ENCODE measurements at places on chromosomes 2 and 18.

- no peak for DNase-seq
Measured at GRCh38 chr2:198715302-198715835, 742.4 kb downstream of the SATB2 start.

GRCh38 chr2:104562537-104562936, 291.4 kb upstream of the POU3F3 start:
- no peak for DNase-seq

- DNase-seq, result no peak
Measured at GRCh38 chr18:40243607-40244006, 1711.4 kb upstream of the PIK3C3 start.

DNA sequence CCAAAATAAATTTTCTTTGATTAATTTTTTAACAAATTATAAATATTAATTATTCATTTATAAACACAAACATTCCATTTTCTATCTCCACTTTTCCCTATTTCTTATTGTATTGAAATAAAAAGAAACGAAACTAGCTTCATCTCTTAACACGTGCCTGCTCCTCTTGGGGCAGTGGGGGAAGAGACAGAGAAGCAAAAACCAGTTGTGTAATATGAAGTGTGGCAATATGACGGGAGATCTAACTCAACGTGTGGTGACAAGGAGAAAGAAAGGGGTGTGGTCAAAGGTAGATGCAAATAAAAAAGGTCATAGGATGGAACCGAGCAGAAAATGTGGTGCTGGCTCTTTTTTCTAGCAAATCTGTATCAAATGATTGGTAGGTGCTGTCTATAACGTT, 106.9 kb upstream of the SLC8A1 start:
- no peak for DNase-seq

DNA sequence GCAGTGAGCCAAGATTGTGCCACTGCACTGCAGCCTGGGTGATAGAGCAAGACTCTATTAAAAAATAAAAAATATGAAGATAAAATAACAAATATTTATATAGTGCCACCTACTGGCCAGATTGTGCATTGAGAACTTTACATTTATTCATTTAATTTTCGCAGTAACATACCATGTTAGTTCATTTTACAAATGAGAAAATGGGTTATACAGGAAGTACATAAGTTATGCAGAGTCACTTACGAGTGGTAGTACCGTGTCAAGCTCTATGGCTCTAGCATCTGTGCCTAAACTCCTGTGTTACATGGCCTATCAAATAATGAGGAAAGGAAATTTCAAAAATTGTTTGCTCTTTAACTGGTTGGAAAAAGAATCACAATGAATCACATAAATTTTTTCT, 27.9 kb downstream of the RIF1 start:
- DNase-seq, result no peak

GRCh38 chr2:45714679-45715078, 63.2 kb downstream of the PRKCE start:
- no peak for DNase-seq

GRCh38 chr18:2625217-2625616, 30.3 kb upstream of the SMCHD1 start:
- no peak for DNase-seq

Measured in activated CD4-positive, alpha-beta T cell treated with anti-CD3 and anti-CD28 coated beads, Interleukin-2, amount 50 U/mL, for 4 hours (primary cell).